Ammon's horn (tissue), 1 donor: ENCODE measurements at places on chromosomes 6 and 20.

- DNase-seq: no peak
Observed at GRCh38 chr6:3651698-3652229, 99.7 kb downstream of the PXDC1 start.

- no peak for DNase-seq
Observed at GRCh38 chr20:36384022-36384619, 78.0 kb downstream of the DLGAP4 start.

DNA sequence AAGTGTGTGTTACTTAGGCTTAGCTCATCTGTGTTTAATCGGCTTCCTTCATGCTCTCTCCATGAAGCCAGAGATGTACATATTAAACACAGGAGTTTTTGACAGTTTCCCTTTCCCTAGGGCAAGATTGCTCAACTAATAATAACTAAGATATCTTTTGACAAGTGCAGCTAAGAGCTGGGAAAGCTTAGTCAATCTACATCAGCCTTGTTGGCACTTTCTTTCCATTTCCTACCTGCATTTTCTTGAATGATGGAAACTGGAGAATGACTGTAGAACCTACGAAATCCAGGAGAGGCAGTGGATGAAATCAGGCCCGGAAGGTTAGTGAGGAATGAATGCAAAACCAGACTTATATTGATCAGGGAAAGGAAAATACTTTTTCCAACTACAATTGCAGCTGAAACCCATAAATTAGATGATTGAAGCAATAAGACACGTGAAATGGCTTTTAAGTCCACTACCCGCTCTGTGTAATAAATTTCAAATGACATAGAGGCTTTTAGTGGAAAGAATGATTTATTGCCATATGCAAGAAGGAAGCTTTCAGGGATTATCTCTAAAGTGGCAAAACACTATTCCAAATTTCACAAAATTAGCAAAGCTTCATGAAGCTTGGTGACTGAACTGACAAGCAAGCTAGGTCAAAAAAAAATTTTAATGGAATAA is 237.2 kb upstream of the ID4 start:
- DNase-seq: no peak

GRCh38 chr6:114216789-114217467 is 125.9 kb downstream of the HS3ST5 start:
- peak; percentile 11 for DNase-seq

DNA sequence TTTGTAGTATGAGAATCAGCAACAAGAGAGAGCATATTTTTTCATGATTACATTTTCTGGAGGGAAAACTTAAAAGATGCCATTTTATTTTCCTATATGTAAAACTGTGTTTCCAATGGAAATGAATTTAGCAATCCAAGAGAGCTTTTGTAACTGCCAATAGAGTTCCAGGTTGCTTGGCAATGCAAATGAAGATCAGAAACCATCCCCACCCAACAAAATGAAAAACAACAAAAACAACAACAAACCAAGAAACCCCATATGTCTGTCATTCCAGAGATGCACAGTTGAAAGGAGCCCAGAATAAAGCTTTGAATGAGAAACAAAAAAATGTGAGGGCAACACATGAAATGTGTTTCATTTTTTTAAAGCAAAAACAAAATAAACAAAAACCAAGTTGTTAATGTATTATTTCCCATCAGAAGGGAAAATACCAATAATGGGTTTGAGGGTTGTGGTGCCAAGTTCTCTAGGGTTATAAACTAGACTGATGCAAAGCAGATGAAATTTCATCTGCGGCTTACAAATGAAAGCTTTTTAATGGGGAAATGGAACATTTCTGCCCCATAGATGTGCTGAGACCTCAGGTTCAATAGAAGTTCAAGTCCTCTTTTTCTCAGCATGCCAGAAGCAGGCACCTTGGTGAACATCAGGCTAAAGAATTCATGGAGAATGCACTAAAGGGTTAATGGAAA is 121.5 kb upstream of the MCHR2 start:
- no peak for DNase-seq

GRCh38 chr20:1806456-1806855 is 88.8 kb upstream of the SIRPA start:
- no peak for DNase-seq

GRCh38 chr6:15595461-15596173 is 67.2 kb downstream of the DTNBP1 start:
- no peak for DNase-seq

- no peak for DNase-seq
Observed at GRCh38 chr6:74578339-74578738, 627.5 kb downstream of the COL12A1 start.

DNA sequence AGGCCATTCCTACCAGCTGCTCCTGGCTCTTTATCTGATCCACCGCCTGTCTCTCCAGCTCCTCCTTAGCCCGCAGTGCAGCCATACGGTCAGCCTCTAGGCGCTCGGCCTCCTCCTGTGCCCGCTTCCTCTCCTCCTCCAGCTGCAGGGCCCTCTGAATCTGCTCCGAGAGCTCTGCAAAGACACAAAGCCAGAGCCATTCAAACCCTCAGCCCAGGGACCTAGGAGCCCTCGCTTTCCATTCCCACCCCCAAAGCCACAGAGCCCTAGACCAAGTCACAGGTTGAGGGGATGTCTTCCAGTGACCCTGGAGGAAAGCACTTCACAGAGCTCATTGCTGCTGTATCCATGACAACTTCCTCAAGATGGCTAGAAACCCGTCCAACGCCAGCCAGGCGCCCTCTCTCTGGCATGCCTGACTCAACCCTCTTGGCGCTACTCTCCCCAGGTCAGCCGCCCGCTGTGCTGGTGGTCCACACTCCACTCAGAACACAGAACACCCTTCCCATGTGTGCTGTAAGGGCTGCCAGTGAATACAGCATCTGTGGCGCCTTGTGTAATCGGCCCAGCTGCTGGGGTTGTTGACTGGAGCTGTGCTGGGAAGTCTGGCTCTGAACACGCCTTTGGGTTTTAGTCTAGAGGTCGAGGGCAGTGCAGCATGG is 49.3 kb downstream of the EZR start:
- peak; percentile 67 for DNase-seq

DNA sequence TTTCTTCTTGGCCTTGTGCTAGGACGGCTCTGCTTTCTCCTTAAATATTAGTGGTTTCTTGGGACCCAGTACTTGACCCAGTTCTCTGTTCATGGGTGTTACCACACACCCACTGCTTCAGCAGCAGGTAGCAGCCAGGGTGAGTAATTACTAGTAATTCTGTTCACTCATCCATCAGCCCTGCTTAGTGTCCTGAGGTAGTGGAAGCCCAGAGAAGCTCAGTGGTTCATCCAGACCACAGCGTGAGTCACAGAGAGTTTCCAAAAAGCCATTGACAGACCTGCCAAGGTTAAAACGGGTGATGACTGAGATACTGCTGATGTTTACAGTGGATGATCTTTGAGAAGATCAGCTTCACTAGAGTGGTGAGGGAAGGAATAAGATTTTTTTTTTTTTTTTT is 51.7 kb upstream of the HINT3 start:
- no peak for DNase-seq

DNA sequence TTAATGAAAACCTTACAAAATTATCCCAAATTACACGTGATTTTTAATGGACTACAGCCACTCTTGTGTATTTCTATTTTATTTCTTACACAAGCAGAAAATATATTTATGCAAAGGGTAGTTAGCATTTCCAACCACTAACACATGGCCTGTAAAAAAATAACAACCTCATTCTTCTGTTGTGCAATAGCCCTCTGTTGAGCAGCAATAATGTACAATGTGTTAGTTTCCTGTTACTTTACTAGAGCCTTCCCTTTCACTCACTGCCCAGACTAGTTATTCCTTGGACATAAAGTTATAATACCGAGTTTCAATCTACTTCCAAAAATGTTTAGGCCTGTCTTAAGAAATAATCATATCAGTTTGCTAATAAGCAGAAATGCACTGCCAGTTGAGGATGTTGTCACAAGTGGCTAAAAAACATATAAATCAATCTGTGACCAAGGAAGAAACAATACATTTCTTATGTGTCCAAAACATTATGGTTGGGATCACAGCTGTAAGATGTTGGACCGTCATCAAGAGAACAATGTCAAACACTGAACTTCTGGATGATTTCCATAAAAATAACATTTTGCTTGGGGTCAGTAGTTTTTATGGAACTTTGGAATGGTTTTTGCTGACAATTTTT is 73.6 kb upstream of the RNF146 start:
- no peak for DNase-seq

DNA sequence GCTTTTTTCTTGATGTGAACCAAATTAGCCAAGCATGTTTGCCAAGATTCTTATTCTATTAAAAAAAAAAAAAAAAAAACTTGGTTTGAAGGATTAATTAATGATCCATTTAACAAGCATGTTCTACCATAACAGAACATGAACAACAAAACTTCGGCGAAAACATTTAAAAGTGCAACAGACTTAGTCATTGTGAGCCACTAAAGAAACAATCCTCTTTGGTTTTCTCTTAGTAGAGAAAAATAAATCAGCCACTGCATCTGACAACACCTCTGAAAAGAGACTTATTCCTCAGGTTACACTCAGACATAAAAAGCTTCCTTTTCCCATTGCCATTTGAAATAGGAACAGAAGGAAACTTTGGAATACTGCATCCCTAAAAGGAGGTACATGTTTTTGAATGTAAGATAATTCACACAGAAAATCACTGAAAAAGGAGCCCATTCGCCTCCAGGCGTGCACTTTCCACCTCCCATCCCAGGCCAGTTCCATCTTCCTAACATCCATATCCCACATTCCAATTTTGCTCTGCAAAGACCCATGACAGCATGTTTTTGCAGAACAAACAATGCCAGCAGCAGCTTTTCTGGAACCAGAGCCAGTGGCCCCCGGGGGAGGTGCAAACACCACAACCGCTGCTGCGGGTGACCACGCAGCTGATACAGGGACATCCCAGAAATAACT is 79.5 kb downstream of the ZMYND8 start:
- peak; percentile 36 for DNase-seq

GRCh38 chr20:24823989-24824693 is 124.9 kb upstream of the CST7 start:
- no peak for DNase-seq

DNA sequence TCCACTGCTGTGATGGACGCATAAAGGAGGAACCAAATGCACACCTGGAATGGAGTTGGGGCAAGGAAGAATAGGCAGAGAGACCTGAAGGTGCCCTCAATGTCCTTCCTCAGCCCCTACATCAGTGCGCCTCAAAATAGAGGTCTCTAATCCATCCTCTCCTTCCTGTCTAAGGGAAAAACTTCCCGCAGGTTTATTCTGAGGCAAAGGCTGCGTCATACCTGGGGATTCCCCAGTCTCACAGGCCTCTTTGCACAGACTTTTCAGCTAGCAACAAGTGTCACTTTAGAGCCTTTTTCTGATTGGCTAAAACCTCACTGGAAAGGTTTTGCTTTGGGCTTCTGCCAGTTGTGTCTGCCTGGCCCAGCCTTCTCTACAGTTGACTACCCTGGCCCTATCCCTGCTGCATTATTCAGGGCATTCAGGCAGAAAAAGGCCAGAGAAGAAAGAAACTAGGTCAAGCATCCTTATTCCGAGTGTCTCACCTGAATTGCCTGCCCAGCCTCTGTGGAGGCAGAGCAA is 1.8 kb upstream of the HLA-DQB1 start:
- DNase-seq: peak; percentile 68

DNA sequence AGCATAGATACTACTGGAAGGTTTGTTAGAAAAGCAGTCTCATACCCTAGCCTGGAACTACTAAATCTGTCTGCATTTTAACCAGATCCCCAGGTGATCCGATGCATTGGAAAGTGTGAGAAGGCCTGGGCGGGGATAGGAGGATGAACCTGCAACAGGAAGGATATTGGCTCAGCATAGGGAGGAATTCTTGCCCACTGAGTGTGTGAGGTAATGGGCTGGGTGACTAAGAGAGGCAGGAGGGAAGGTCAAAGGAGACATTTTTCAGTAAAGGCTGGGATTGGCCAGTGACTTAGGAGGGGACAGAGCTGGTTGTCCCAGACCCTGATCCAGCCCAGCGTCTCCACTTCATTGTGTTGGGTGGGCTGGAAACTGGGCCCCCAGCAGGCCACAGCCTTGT is 191.0 kb upstream of the LRFN2 start:
- DNase-seq: no peak

- no peak for DNase-seq
Observed at GRCh38 chr6:150866991-150867501, 1.5 kb downstream of the MTHFD1L start.

- no peak for DNase-seq
Observed at GRCh38 chr6:1445650-1446330, 56.4 kb downstream of the FOXF2 start.

DNA sequence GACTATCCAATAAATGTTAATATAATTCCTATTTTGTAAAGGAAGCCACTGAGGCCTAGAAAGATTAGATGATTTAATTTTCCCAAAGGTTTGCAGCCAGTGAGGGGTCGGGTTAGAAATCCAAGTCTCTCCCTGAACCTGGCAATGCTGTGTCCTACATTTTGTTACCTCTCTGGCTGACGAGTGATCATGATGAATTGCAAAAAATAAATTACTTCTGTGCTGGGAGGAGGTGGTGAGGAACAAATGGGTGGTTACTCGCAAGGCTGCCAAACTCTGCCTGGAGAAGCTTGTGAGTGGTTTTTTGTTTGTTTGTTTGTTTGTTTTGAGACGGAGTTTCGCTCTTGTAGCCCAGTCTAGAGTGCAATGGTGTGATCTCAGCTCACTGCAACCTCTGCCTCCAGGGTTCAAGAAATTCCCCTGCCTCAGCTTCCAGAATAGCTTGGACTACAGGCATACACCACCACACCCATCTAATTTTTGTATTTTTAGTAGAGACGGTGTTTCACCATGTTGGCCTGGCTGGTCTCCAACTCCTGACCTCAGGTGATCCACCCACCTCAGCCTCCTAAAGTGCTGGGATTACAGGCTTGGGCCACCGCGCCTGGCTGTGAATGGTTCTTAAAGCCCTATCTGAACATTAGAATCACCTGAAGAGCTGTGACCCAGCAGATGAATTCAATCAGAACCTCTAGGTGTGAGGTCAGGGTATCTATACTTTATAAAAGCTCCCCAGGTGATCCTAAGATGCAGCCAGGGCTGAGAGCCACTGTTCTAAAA is 20.2 kb upstream of the TBC1D7 start:
- DNase-seq: no peak

- DNase-seq: no peak
Observed at GRCh38 chr20:33852626-33853506, 41.7 kb downstream of the CHMP4B start.

- no peak for DNase-seq
Observed at GRCh38 chr6:79193971-79194370, 40.5 kb downstream of the HMGN3 start.

DNA sequence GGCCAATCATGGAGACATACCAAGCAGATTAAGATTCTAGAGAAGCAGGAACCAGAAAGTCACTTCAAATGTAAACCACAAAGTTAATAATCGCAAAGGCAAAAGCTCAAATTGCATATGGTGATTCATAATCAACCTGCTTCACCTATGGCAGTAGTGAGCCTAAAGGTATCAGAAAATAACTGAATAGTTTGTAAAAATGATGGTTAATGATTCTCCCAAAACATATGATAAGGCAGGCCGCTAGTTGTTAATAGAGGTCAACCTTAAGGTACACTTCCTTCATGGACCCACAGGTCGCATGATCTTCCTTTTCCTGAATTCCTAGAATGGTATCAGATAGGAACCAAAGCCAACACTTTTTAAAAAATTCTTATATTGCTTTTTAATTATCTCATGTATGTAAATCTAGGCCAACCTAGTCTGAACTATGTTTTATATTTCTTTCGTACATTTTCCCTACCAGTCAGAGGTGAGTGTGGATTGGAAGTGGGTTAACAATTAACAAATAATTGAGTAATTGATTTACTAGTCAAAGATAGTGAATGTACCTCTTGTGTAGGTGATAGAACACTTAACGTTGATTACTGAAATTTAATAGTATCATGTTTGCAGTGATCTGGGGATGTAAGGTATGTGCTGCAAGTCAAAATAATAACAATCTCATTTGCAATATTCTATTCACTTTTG is 16.4 kb downstream of the TAAR2 start:
- no peak for DNase-seq

- DNase-seq: no peak
Observed at GRCh38 chr6:134515986-134516385, 198.1 kb upstream of the SGK1 start.
